ENCODE measurements at places on chromosomes 7 and 10. TPM values are rescaled to one million over a fixed set of nuclear protein-coding genes. Genes with fewer than 3 reads are reported as not detected.

The GIMAP5 gene
- total RNA-seq: 49.5 TPM

The HPSE2 gene
- 0.47 TPM for total RNA-seq

The HEPACAM2 gene
- total RNA-seq: not detected

The SMKR1 gene
- not detected for total RNA-seq

The TAS2R41 gene
- total RNA-seq: not detected

The MMD2 gene
- not detected for total RNA-seq

- DNase-seq: no peak
Measured at GRCh38 chr10:113641702-113642101, 22.1 kb downstream of the NRAP start.

- no peak for DNase-seq
Measured at GRCh38 chr7:146773506-146773905, 656.9 kb downstream of the CNTNAP2 start.

DNA sequence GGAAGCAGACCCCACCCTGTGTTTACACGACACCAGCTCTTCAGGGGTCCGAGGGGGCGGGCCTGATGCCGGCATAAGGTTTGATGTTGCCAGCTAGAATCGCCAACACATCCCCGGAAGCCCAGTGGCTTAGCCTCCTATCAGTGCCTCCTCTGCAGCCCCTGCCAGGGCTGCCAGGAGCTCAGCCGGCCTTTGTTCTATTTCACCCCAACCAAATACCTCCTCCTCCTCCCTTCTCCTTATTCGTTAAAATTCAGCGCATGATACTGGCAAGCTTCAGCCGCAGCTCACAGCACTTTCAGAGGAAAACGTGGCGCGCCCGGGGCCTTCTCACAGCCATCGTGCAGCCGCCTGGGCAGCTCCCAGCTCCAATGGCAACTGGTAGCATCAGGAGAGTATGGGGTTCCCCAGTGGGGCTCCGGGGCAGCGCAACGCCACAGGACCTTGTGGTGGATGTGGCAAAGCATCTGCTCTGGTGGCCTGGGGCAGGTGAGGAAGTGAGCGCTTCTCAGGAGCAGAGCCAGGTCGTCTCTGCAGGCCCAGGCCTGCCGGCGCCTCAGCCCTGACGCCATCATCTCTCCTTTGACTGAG is 176.4 kb upstream of the RHEB start:
- DNase-seq: no peak

DNA sequence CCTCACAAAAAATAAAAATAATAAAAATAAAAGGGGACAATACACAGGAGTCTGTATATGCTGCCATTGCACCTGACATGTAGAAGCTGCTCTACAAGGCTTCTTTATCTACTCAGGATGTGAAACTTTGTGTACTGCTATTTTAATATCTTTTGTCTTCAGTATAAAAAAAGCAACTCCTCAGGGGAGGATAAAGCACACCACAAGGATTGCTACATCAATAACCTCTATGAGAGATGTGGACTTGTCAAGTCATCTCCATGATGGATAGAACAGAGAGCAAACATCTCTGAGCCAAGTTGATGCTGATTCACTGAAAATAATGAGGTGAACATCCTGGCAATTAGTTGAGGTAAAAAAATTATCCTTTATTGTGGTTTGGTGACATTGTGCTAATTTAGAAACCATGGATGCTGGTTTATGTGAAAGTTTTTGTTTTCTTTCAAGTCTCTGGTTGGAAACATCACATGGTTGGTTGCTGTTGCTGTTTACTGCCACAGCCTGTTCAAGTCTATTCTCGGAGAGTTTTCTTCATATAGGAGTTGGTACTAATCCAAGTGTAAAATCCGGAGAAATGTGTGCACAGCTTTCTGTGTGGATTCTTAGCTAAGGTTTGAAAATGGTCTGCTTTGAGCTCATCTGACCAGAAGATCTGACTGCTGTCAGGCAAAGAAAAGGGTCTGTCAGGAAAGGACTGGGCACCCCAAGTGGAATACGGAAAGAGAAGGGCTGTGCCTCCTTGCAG is 1.5 kb upstream of the HECW1 start:
- no peak for DNase-seq

DNA sequence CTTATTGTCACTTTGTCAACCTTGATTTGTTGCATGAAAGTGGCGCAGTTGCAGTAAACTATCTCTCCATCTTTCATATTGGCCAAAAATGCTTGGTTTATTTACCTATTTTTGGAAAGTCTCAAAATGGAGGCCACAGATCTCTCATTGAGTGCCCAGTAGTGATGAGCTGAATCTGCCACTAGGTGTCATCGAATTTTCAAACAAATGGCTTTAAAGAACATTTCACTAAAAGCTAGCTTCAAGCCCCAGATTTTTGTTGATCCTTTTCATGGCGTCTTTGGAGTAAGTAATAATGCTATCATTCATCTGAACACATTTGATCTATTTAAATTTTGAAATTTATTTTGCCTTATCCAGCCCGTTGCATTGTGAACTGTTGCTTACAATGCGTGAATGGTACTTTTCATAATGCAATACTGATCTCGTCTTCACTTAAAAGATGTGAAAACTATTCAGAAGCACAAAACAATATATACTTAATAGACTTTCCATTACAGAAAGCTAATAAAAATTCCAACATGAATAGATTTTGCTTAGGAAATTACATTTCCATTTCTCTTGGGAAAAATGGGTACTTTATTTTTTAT is 236.2 kb downstream of the DNAJB9 start:
- no peak for DNase-seq

DNA sequence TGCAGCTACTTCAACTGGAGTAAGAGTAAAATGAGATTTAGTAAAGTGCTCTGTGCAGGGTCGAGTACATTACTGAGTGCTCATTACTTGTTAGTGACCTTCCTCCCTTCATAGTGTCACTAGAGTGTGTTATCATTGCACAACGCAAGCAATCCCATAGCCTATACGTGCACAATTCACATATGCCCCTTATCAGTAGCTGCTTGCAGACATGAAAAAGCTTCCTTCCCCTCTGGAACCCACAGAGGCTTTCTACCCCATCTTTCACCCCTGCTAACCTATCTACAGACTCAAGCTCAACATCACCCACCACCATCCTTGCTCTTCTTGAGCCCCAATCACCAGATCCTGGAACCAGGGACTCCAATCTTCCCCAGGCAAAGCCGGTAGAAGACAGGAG is 59.3 kb downstream of the C7orf25 start:
- DNase-seq: no peak

DNA sequence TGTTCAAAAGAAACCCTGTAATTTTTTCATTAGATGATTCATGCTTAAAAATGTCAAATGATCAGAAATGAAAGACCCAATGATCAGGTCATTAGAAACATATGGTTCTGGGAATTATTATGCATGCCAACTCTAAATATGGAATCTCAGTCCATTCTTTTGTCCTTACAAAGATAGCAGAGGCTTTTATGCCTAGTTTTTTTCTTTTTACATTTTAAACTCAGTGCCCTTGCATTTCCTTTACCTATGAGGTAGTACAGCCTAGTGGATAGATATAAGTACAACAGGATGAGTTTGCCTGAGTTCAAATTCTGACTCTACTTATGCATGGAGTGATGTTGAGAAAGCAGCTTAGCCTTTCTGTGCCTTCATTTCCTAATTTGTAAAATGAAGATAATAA is 392.9 kb downstream of the SUGCT start:
- DNase-seq: no peak

DNA sequence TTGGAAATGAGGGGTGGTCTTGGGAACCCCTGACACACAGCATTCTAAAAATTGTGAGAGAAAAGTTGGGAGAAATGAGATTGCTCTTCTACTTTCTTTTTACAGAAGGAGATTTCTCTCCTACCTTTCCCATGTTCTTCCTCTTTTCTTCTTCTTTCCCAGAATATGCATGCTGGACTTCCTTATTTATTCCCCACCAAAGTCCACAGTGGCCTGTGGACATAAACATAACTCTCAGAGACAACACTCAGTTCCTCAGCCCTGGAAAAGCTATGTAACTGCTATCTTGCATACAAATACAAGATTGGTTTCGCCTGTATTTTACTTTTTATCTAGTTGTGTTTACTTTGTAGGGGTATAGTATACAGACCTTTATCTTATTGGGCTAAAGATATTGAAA is 54.6 kb upstream of the C1GALT1 start:
- DNase-seq: no peak

DNA sequence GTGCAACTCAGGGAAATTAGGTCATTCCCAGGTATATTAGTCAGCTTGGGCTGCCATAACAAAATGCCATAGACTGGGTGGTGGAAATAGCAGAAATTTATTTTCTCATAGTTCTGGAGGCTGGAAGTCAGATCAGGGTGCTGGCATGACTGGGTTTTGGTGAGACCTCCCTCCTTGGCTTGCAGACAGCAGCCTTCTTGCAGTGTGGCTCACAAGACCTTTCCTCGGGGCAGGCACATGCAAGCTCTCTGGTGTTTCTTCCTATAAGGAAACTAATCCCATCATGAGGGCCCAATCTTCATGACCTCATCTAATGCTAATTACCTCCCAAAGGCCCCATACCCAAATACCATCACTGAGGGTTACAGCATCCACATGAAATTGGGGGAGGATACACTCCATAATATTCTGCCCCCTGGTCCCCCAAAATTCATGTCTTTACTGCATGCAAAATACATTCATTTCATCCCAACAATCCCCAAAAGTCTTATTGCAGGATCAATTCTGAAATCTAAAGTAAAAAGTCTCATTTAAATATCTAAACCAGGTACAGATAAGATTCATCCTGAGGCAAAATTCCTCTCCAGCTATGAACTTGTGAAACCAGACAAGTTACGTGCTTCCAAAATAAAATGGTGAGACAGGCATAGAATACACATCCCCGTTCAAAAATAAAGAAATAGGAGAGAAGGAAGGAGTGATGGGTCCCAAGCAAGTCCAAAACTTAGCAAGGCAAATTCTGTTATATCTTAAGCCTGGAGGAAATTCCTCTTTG is 17.4 kb upstream of the CBLL1 start:
- DNase-seq: no peak

GRCh38 chr10:119502618-119503155 is 39.8 kb downstream of the RGS10 start:
- DNase-seq: no peak

DNA sequence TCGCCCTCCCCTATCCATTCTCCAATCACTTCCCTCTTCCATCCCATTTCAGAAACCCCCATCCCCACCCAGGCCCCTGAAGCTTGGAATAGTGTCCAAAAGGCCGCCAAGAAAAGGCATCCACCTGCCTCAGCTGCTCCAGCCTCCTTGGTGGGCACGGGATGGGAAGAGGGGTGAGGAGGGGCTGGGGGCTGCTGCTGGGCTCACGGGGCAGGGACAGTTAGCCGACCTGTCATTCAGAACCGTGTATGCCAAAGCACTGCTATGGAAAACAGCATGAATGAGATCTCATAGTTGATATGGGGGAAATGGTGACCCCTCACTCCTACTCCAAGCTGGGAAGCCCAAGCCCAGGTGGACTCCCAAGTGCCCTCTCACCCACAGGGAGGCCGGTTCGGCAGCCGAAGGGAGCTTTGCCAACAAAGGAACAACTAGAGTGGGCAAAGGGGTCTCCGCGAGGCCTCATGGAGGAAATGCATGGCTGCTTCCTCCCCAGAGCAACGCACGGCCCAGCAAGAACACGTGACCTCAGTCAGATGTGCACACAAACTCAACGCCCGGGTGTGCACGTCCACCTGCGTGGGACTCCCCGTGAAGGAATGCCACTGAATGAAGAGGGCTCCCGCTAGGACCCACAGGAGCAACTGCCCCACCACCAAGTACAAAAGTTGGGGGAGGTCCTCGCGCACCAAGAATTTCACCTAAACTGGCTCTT is 52.5 kb downstream of the EBF3 start:
- no peak for DNase-seq

DNA sequence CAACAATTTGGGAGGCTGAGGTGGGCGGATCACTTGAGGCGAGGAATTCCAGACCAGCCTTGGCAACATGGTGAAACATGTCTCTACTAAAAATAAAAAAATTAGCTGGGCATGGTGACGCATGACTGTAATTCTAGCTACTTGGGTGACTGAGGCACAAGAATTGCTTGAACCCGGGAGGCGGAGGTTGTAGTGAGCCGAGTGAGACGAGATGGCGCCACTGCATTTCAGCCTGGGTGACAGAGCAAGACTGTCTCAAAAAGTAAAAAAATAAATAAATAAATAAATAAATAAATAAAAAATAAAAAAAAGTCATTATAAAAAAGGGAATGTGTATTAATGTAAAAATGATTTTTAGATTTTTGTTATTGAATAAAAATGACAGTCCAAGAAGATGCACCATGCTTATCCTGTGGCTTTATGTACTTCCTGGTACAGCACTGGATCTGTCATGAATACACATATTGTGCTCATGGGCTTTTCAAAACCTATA is 658.8 kb upstream of the LRRN3 start:
- no peak for DNase-seq

DNA sequence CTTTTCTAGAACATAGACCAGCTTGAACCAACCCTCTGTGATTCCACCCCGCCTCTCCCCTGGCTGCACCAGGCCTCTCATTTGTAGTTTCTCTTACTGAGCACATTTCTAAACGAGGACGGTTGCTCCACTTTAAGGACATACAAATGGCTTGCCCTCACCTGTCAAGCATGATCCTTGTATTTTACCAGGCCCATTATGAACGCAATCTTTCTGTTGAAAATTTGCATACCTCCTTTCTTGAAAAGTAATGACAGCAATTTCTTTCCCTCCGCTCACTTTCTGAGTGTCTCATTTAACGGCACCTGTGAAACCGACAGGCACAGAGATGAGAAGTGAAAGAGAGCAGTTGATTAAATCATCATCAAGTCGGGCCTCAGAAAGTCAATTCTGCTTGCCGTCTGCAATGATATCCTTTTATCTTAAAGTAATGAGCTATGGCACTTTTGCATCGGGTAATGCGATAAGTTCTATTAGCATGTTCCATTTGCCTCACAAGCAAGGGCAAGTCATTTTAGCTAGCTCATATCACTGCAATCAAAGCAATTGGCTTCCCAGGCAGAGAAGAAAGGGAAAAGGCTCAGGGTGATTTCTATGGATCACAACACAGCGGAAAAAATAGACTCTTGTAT is 705.6 kb upstream of the GALNT17 start:
- no peak for DNase-seq

DNA sequence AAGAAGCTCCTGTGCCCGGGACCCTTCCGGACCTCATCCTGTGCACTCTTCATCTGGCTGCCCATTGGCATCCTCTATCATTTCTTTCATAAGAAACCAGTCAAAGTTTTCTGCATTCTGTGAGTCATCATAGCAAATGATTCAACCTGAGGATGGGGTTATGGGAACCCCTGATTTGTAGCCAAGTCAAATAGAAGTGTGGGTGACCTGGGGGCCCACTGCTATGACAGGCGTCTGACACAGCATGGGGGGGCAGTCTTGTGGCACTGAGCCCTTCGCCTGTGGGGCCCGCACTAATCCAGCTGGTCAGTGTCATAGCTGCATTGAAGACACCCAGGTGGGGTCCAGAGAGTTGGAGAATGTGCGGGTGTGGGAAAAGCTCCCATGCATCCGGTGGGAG is 230.4 kb downstream of the USP6NL start:
- no peak for DNase-seq

DNA sequence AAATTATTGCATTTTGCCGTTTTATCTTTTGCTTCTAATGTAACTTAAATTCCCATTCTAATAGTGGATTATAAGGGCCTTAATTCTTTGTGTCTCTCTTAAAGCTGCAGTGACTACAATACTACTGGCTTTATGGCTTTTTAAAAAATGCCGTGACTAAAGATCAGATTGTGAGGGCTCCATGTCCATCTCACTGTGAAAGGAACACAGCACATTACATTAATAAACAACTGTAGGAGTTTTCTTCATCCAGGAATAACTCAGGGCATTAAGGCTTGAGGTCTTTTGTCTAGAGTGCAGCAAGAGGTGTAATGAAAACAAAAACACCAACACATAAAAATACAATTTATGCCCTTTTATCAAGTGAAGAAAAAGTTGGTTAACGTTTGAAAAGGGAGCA is 205.3 kb downstream of the SKAP2 start:
- no peak for DNase-seq

GRCh38 chr10:6083523-6084475 is 5.0 kb upstream of the RBM17 start:
- DNase-seq: no peak

Measured in omental fat pad (tissue), 4 donors.